H9 (cell line): ENCODE measurements at places on chromosomes 4 and X. TPM values are rescaled to one million over a fixed set of nuclear protein-coding genes. Genes with fewer than 3 reads are reported as not detected.

The SUV39H1 gene
- total RNA-seq = 16.2 and 17.4 TPM in 2 replicates

The EMCN gene
- total RNA-seq = not detected in 2 replicates

The CD40LG gene
- total RNA-seq = not detected in 2 replicates

The DCAF12L2 gene
- 1.1 and 1.2 TPM in 2 replicates for total RNA-seq

The CLCN4 gene
- total RNA-seq = 4.7 and 6.9 TPM in 2 replicates

GRCh38 chr4:84258905-84259830, 239.9 kb downstream of the NKX6-1 start:
- H3K4me1 ChIP-seq = no peaks in the 10 kb centered on the region; the same call in 1 of the 2 replicates
- peak; percentile 55 for DNase-seq
- H3K27ac ChIP-seq = no peak overlapping the region
- H3K36me3 ChIP-seq = peaks cover 10% of the 10 kb centered on the region; the same call in 2 of the 3 replicates
- no peak overlapping the region for H3K4me3 ChIP-seq

DNA sequence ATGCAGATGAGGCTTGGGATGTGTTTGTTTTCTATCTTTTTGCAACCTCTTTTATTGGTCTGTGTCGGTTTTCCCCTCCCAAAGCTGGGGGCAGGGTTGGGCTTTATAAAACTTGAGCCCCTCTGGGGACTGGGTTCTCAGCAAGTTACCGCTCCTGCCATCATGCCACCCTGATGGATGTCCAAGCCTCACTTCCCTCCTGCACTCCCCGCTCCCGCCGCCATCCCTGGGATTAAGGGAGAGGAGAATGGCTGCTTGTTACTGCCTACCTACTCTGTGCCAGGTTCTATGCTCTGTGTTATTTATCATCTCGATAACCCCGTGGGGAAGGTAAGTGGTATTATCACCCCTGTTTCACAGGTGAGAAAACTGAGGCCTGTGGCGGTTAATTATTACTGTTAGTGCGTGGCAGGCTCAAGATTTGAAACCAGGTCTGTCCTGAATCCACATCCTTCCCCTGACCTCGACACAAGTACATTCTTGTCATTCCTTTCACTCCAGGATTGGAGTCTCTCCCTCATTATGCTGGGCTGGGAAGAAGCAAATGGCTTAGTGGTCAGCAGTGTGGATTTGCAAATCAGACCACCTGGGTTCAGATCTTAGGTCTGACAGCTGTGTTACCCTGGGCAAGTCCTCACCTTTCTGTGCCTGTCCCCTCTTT, 4.5 kb downstream of the UBA1 start:
- H3K4me3 ChIP-seq = peak overlapping the region; percentile 97; the same call in 2 of the 3 replicates
- H3K36me3 ChIP-seq = peaks cover 83% of the 10 kb centered on the region
- H3K27me3 ChIP-seq = no peaks in the 10 kb centered on the region

GRCh38 chrX:31423609-31424189, 351.9 kb upstream of the FTHL17 start:
- H3K4me1 ChIP-seq = peaks cover 4% of the 10 kb centered on the region; the same call in 1 of the 2 replicates
- H3K27ac ChIP-seq = no peak overlapping the region
- no peak overlapping the region for H3K4me3 ChIP-seq
- no peaks in the 10 kb centered on the region; the same call in 1 of the 2 replicates for H3K36me3 ChIP-seq
- peak; percentile 31 for DNase-seq

GRCh38 chrX:73577361-73577760, 14.4 kb downstream of the CHIC1 start:
- no peaks in the 10 kb centered on the region for H3K27me3 ChIP-seq
- H3K27ac ChIP-seq = no peak overlapping the region
- H3K4me3 ChIP-seq = no peak overlapping the region
- H3K36me3 ChIP-seq = peaks cover 21% of the 10 kb centered on the region
- no peaks in the 10 kb centered on the region; the same call in 1 of the 2 replicates for H3K4me1 ChIP-seq

DNA sequence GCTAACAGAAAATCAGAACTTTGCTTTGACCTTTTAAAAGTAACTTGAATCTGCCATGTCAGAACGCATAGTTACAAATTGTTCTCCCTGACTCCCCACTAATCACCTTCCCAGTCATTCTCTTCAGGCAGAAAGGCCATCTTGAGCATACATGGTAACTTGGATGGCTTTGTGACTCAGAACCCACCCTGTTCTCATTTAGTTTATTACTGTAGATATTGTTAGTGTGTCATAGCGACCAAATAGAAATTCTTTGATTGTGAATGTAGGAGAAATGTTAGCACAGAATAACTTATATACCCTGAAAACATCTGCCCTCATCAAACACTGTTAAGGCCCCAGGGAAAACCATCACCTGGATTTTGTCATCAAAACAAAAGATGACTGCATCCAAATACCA, 382.0 kb downstream of the MAGEB5 start:
- H3K27ac ChIP-seq = no peak overlapping the region
- H3K36me3 ChIP-seq = no peaks in the 10 kb centered on the region
- H3K4me3 ChIP-seq = no peak overlapping the region
- no peaks in the 10 kb centered on the region for H3K4me1 ChIP-seq
- H3K27me3 ChIP-seq = no peaks in the 10 kb centered on the region
- DNase-seq = no peak

- H3K4me1 ChIP-seq = no peaks in the 10 kb centered on the region
- H3K27ac ChIP-seq = no peak overlapping the region
- H3K4me3 ChIP-seq = no peak overlapping the region
These were observed 63.2 kb upstream of the WWC2 start for GRCh38 chr4:183035726-183036415.

DNA sequence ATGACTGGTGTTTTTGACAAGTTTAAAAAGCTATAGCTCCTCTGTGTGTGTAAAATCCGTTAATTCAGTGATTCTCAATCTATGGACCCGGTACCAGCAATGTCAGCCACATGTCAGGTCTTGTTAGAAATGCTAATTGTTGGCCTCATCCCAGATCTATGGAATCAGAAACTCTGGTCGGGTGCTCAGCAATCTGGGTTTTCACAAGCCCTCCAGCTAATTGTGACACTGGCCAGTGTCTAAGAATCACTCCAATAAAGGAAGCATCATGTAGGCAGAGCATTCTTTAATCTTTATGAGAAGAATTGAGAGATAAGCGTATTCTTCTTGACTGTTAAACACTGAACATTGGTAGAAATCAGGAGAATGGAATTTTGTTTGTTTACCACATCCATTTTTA, 1498.2 kb upstream of the TENM3 start:
- no peaks in the 10 kb centered on the region for H3K36me3 ChIP-seq
- H3K4me3 ChIP-seq = no peak overlapping the region
- H3K4me1 ChIP-seq = no peaks in the 10 kb centered on the region
- no peak overlapping the region for H3K27ac ChIP-seq

DNA sequence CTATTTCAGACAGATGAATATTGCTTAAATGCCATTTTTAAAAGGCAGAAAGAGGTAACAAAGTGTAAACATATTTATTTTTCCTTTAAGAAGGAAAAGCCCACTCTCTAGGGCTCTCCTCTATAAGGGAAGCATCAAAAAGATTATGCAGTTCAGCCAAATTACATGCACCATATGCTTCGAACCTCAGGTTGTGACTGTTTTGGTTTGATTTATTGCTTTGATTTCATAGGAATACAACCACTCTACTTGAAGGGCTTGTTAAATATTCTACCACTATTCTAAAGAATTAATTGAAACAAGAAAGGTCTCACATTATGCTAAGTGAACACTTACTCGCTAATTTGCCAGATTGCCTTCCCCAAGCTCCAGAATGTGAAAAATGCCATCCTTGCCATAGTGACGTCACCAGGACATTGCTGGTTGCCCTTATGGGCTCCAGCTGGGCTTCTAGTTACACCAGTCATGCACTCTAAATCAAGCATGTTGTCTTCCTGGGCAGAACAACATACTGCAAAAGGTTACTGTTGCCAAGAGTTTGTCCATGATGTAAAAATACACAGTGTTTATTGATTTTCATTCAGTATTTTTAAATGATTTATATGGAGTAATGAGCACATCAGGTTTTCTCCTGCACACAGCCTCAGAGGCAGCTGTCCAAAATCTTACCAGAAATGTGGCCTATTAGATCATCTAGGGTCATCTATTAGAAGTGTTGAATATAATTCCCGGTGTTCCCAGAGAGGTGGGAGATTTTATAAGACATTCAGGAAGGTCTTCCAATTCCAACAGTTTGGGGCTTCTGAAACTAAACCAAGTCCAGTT, 164.4 kb upstream of the RAPGEF2 start:
- peaks cover 3% of the 10 kb centered on the region; the same call in 1 of the 2 replicates for H3K4me1 ChIP-seq
- no peak overlapping the region for H3K27ac ChIP-seq
- H3K4me3 ChIP-seq = no peak overlapping the region
- no peaks in the 10 kb centered on the region for H3K36me3 ChIP-seq

DNA sequence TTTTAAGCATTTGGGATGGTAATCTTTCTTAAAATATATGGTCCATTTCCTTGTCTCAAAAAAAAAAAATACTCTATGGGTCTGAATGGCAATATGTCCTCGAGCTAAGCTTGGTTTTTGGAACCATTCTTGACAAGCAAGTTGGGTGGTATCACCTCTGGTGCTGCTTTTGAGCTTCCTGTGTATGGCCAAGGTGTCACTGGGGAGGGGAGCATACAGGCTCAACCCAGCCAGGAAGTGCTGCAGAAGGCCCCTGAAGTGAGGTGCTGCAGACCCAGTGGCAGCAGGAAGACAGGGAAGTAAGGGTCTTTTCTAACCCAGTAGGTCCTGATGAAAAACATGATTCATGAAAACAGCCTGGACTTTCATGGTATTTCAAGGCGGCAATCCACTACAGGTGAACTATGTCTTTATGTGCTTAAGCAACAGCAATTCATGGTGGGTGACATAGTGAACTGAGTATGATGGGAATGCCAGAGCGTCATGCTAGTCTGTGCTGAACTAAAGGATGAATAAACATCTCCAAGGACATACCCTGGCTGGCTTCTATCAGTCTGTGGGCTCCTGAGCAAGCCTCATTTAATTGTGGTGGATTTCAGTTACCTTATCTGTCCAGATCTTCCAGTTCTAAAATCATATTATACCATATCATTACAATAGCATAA, 15.1 kb downstream of the TRAPPC2 start:
- H3K4me1 ChIP-seq = no peaks in the 10 kb centered on the region
- no peak overlapping the region for H3K27ac ChIP-seq
- peaks cover 68% of the 10 kb centered on the region for H3K36me3 ChIP-seq
- no peak for DNase-seq
- H3K27me3 ChIP-seq = no peaks in the 10 kb centered on the region

- H3K4me1 ChIP-seq = peaks cover 16% of the 10 kb centered on the region
- no peak for DNase-seq
- no peak overlapping the region for H3K4me3 ChIP-seq
- H3K36me3 ChIP-seq = peaks cover 2% of the 10 kb centered on the region; the same call in 2 of the 3 replicates
These were observed 30.0 kb downstream of the IRF2 start for GRCh38 chr4:184444215-184444952.

- H3K4me1 ChIP-seq = no peaks in the 10 kb centered on the region
- no peak overlapping the region for H3K4me3 ChIP-seq
- DNase-seq = peak; percentile 89
These were observed 99.2 kb downstream of the PSAPL1 start for GRCh38 chr4:7335344-7336066.

DNA sequence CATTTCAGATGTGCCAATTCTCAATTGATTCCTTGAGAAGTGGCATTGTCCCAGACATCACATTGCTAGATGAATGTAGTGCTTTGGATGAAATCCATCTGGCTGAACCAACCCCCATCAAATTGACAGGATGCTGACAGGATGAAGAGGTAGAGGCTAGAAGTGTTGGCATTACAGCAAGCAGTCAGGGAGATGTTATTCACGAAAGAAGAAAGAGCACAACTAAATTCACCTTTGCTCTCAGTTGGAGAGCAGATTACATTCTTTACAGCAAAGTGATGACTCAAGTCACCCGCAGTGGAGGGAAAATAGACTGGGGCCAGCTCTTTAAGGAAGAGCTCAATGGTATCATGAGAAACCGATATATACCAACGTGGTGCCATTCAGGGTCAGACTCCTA, 259.6 kb downstream of the C4orf33 start:
- DNase-seq = no peak
- H3K27ac ChIP-seq = no peak overlapping the region
- H3K27me3 ChIP-seq = no peaks in the 10 kb centered on the region
- H3K4me1 ChIP-seq = no peaks in the 10 kb centered on the region

DNA sequence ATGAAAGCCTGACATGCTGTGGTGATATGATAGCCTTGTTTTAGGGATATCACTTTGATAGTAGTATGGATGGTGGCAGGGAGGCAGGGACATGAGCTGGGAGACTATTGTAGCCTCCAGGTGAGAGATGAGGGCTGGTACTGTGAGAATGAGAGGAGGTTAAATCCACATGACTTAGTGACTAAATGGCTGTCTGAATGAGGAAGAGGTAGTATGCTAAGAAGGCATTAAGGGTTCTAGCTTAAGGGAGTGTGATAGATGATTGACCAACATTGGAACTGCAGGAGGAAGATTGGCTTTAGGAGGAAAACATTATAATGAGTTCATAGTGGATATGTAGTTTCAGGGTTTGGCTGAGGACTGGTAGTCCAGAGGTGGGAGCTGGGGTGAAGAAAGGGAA, 195.0 kb upstream of the ANK2 start:
- H3K27me3 ChIP-seq = no peaks in the 10 kb centered on the region
- peaks cover 3% of the 10 kb centered on the region; the same call in 2 of the 3 replicates for H3K36me3 ChIP-seq
- H3K4me3 ChIP-seq = no peak overlapping the region

- peak overlapping the region; percentile 97 for H3K4me3 ChIP-seq
- DNase-seq = peak; percentile 75
- no peaks in the 10 kb centered on the region for H3K27me3 ChIP-seq
- H3K27ac ChIP-seq = no peak overlapping the region
- peaks cover 3% of the 10 kb centered on the region; the same call in 1 of the 3 replicates for H3K36me3 ChIP-seq
These were observed 1.5 kb upstream of the PAPSS1 start for GRCh38 chr4:107721436-107722100.

- no peak for DNase-seq
- no peak overlapping the region for H3K27ac ChIP-seq
- peaks cover 9% of the 10 kb centered on the region for H3K36me3 ChIP-seq
- H3K4me1 ChIP-seq = no peaks in the 10 kb centered on the region
These were observed 132.7 kb downstream of the GATB start for GRCh38 chr4:151628001-151628608.

DNA sequence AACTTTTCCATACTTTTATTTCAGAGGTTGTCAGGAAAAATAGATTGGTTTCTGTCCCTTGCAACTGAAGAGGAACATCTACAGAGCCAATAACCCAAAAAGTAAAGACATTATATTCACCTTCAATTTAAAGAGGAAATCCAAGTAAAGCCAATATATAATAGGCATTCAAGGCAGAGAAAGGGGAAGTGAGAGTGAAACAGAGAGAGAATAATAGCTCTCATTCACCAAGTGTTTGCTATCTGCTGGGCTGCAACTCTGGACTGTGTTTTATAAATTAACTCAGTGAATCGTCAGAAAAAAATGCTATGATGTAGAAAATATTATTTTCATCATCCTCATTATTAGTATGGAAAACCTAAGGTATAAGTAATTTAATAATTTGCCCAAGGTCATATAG, 448.5 kb downstream of the TRAM1L1 start:
- H3K4me1 ChIP-seq = no peaks in the 10 kb centered on the region
- DNase-seq = no peak
- no peaks in the 10 kb centered on the region for H3K36me3 ChIP-seq
- H3K4me3 ChIP-seq = no peak overlapping the region

GRCh38 chr4:100869276-100869675, 351.5 kb upstream of the EMCN start:
- no peak for DNase-seq
- no peak overlapping the region for H3K4me3 ChIP-seq
- H3K36me3 ChIP-seq = peaks cover 9% of the 10 kb centered on the region; the same call in 1 of the 2 replicates
- H3K27me3 ChIP-seq = no peaks in the 10 kb centered on the region
- H3K27ac ChIP-seq = no peak overlapping the region
- no peaks in the 10 kb centered on the region for H3K4me1 ChIP-seq

GRCh38 chr4:107691378-107691777, 28.7 kb downstream of the PAPSS1 start:
- no peak for DNase-seq
- no peak overlapping the region for H3K4me3 ChIP-seq
- H3K27me3 ChIP-seq = no peaks in the 10 kb centered on the region
- H3K4me1 ChIP-seq = no peaks in the 10 kb centered on the region; the same call in 1 of the 2 replicates
